ENCODE measurements at places on chromosomes 6 and 20.
A peak's percentile ranks its signal among the peaks of the same experiment; 100 is the strongest.

DNA sequence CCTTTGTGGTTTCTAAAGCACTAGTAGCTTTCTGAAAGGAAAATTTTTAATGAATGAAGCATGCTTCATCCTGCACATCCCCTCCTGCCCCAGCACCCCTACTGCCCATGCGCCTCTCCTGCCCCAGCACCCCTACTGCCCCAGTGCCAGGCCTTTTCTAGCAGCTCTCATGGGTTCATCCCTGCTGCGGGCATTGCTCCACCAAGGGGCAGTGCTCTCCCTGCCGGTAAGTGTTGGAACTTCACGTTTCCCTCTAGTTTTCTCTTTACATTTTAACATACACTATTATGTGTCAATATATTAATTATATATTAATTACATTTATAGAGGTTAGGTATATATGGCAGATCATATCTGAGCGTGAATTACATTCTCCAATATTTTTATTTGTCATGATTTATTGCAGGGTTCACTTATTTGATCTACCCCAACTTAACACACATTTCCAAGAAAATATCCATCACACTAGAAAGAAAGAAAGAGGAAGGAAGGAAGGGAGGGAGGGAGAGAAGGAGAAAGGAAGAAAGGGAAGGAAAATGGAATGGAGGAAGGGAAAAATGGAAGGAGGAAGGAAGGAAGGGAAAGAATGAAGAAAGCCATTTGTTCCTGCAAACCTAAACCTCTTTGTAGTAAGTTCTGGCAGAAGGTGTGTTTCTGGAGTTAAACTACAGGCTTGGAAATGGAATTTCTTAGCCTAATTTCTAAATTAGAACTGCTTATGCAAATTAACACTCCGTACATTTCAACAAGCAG, 46.8 kb downstream of the CEP43 start:
- no peak for DNase-seq

DNA sequence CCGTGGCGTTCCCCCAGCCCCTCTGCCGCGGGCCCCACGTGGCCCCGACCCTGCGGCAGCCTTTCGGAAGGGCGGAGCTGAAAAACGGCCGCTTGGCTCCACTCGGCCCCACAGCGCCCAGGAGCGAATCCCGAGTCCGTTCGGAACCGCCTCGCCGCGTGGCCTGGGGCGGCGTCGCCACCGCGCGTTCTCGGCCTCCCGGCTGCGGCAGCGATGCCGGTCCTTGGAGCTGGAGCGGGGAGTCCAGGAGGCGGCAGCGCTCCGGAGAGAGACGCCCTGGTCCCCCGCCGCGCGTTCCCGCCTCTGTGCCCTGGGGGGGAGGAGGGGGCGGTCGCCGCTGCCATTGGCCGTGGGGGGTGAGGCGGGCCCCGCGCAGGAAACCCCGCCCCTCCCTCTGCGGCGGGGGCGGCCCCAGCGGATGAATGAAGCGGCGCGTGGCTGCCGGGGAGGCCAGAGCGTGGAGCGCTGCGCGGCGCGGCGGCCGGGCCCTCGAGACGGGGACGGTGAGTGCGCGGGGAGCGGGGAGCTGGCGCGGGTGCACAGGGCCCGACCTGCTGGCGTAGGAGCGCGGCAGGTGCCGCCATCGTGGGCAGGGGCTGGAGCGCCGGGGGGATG, at the start of gene SLCO4A1:
SLCO4A1 (plus strand) TSS at position 453 of the 615 bp plus-strand sequence. CDS start 13,952 bp downstream, outside the sequence.
- peak; percentile 91 for DNase-seq

DNA sequence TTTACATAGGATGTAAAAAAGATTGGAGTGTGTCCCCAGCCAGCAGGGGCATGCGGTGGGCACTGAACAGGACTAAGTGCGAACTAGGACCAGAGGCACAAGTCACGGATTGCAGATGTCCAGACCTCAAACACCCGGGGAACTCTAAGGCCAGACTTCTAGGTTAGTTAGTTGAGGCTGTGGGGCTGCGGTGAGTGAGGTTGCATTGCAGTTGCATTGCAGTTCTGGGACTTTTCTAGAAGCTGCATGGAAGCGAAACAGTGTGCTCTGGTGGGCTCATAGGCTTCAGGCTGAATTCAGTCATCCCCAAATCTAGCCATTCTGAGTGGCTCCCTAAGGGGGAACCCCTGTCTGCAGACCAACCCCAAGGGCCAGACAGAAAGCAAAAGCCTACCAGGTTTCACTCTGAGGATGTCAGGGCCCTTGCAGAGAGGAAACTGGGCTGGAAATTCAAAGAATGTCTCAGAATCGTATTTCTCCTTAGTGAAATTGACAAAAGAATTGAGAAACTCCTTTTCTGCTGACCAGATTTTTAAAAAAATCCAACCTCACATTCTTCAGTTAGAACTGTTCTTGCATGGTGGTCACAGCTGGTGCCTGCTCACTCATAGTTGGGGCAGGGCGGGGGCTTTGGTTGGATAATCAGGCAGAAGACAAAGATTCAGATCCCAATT, 182.8 kb downstream of the ZDHHC14 start:
- DNase-seq: peak; percentile 21

- no peak for DNase-seq
Measured at GRCh38 chr20:33105316-33105924, 26.0 kb downstream of the BPIFB4 start.

- DNase-seq: no peak
Measured at GRCh38 chr6:5280920-5281319, 19.6 kb downstream of the FARS2 start.

GRCh38 chr6:111798281-111798725, 74.9 kb downstream of the FYN start:
- no peak for DNase-seq

- no peak for DNase-seq
Measured at GRCh38 chr6:166474721-166475565, 92.2 kb upstream of the MPC1 start.

DNA sequence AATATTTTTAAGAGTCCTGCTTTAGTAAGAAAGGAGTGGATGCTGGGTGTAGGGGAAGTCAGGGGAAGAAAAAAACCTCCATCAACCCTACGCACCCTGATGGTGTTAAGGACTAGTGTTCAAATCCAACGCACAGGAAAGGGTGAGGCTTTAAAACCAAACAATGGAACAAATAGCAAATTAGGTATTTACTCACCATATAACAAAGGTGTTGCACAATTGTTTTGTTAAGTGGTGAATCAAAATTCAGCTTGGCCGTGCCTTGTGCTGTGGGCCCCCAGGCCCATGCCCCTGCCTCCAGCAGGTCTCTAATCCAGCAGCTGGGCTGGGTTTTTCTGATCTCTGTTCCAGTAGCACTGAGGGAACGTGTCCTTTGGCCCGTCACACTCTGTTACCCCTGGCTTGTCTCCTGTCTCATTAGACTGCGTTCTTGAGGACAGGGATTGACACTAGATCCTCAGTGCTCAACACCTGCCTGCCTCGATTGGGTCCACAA, 11.8 kb downstream of the FAM83D start:
- DNase-seq: no peak

DNA sequence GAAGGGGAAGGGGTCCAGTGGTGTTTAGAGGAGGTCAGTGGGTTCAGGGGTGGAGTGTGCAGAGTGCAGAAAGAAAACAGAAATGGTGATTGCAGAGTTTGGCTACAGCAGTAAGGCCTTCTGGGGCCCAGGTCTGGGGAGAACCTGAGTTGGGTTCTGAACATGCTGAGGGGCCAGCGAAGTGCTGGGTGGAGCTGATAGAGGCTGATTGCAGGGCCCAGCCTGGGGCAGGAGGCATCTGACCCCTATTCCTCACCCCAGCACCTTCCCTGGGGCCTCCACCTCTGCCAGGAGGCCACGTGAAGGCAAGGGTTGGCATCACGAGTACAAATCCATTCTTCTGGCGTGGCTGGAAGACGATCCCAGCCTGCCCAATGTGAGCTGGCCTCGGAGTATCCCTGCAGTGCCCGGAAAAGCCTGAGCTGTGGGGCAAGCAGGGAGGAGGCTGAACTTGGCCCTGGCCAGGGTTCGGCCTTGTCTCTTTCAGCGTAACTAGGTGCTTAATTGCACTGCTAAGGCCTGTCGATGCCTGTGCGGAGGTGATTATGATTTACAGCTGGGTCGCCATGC, 35.3 kb downstream of the VSTM2L start:
- no peak for DNase-seq

- DNase-seq: no peak
Measured at GRCh38 chr6:617456-618100, 39.3 kb downstream of the HUS1B start.

DNA sequence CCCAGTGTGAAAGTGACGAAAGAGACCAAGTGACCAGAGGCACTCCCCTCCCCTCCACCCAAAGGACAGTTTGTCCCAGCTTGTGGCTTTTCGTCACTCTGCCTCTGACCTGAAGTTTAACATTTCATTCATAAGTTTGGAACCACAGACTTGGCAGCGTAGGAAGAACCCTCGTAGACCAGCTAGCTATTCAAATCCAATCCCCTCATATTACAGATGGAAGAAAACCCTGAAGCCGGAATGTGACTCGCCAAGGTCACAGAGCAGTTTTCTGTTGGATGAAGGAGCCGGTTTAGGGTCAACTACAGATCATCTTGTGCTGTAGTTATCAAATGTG, 3.9 kb upstream of the SYS1 start:
- no peak for DNase-seq

DNA sequence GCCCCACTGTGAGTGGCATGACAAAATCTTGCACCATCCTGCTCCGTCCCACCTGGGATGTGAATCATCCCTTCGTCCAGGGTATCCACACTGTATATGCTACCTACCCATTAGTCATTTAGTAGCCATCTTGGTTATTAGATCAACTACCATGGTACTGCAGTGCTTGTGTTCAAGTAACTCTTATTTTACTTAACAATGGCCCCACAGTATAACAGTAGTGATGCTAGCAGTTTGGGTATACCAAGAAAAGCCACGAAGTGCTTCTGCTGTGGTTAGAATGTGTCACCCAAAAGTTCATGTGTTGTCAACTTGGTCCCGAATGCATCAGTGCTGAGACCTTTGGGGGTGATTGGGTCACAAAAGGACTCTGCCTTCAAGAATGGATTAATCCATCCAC, 11.7 kb downstream of the OSER1 start:
- DNase-seq: no peak

DNA sequence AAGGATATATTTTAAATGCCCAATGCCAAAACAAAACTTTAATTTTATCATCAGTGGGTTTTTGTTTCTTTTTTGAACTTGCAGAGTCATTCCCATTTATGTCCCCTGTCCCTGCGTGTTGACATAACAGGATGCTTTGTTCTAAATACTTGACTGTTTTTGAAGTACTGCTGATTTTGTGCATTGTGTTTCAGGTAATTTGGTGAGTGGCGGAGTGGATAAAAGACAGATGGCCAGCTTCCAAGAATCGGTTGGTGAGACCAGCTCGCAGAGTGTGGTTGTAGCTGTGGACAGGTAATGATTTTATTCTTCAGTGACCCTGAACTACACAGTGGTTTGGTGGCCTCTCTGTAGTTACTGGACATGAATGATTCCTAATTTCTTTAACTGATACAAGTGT, 50.5 kb upstream of the CSE1L start:
- DNase-seq: no peak

DNA sequence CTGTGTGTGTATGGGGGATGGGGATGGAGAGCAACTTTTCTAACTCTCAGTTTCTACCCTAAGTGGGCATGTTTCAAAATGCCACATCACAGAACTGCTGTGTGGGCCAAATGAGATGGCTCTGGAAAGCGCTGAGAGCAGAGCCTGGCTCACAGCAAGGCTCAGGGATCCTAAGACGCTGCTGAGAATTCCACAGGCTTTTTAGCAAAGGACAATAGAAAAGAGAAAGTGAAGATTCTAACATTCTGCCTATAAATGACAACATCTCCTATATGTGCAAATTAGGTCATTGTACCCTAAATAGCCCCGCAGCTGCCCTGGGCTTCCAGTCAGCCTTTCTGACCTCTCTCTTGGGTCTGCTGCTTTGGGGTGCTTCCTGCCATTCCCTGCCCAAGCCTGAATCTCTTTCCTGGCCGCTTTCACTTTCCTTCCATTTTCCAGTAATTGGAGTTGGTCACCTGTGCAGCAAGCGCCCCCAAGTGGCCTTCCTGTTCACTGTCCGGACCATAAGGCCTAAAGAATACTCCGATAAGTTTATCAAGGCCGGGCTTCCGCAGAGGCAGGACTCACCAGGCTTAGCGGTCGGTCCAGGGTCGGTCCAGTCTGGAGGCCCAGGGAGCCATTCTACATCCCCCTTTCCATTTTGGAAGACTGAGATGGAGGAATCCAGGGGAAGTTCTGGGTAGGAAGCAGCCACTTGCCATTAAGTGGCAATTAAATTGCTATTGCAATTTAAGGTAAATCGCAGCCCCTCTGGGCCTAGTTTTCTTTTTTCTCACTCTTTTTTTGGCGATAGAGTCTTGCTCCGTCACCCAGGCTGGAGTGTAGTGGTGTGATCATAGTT, 6.7 kb upstream of the DDR1 start:
- DNase-seq: peak; percentile 83

DNA sequence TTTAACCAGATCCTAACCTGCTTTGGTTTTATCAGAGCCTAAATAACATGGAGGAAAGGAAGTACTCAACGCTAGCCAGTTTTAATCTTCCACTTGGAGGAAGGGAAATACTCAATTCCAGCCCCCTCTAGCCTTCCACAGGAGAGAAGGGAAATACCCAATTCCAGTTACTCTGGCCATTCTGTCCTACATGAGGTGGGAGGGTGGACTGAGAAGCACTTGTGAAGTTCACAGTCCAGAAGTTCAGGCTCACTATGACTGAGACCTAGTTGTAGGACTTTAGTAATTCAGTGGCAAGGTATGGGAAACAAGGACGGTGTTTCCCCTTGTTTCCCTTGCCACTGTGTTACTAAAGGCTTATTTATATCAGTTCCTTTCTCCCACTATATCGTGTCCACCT, 672.0 kb downstream of the RFPL4B start:
- no peak for DNase-seq

DNA sequence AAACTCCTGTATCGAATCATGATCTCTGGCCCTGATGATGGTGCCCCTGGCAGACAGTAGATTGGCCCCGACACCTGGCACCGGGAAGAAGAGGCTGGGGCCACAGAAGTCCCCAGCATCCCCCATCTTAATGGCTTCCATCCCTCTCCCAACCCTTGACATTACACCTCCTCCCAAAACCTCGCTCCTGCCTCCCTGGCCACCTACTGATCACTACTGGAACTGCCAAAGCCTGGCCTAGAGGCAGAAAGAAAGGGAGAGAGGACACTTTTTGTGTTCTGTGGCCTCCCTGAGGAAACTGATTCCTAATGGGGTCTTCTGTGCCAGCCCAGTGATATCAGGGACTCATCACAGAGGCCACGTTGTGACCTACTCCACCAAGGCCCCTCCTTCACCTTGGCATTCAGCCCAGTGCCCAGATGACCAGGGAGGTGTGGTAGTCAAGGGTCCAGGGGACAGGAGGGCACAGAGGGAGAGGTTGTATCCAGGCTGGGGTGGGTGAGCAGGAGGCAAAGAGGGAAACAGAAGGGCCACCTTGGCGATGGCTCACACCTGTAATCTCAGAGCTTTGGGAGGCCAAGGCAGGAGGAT, 6.1 kb downstream of the C20orf173 start:
- DNase-seq: peak; percentile 44
